AG08395 (cell line): ENCODE measurements at places on chromosomes 4 and X.

DNA sequence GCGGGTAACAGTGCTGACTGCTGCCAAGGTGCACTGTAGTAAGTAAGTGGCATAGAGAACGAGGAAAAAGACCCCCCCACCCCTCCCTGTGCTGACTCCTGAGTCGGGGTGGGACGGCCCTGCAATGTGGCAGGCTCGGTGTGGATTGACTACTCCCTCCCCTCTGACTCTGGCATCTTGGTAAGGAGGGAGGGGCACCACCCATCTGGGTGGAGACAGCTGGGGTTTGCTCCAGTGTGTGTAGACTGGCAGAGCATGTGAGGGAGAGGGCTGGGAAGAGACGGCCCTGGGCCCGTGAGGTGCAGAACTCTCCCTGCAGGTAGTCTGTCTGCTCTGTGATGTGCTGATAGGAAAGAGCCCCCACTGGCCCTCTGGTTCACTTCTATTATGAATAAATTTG lies 31.0 kb downstream of the NSG1 start:
- DNase-seq = no peak

DNA sequence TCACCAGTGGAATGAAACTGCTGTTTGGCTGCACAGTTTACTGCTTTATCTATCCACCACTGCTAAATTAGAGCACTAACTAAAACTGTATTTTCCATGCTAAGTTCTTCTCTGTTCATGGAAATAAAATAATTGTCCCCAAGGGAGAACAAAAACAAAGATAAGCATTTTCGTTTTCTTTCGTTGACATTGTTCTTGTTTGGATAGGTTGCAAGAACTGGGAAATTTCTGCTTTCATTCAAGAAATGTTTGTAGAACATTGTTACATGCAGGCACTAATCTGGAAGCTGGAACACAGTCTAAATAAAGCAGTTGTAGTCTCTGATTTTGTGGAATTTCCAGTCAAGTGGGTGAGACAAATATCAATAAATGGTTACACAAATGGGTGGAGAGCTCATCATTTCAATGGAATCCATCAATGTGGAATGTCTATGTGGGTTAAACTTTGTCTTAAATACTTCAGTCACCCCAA lies 5.8 kb upstream of the CXCL8 start:
- DNase-seq = peak; percentile 20

- DNase-seq = no peak
These were observed 645.5 kb downstream of the ANKRD50 start for GRCh38 chr4:124067046-124067445.

- DNase-seq = no peak
These were observed 321.3 kb downstream of the RAB28 start for GRCh38 chr4:13162886-13163285.

GRCh38 chr4:27084685-27085361 lies 224.2 kb downstream of the STIM2 start:
- DNase-seq = peak; percentile 13

GRCh38 chrX:46620505-46620904 lies 46.9 kb downstream of the CHST7 start:
- DNase-seq = no peak

DNA sequence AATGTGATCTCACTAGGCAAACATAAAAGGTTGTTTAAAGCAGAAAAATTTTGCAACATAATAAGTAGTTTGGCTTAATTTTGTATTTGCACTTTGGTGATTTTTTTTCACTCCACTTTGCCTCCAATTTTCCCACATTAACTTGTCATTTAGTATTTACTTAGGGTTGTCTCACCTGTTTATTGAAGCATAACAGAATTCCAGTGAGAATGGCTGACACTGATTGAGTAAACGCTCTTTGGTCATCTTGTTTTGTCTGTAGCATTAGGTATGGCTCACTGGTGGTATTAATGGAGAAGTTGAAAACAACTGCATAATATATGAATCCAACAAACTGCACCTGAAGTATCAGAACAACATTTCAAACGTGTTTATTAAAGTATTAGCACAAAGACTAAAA lies 799.5 kb upstream of the ADGRL3 start:
- DNase-seq = no peak

DNA sequence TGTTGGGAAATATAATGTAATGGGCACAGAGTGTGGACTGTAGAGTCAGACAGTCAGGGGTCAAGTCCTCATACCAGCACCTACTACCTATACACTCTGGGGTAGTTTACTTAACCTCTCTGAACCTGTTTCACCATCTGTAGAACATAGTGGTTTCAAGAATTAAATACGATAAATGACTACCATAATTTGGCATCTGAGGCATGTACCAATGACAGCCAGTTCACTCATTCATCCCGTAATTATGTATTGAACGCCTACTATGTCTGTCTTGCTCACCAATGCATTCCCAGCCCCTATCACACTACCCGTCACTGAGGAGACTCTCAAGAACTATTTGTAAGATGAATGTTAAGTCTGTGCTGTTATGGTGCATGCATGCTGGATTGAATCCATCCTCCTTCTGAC lies 2.0 kb upstream of the FGB start:
- no peak for DNase-seq

DNA sequence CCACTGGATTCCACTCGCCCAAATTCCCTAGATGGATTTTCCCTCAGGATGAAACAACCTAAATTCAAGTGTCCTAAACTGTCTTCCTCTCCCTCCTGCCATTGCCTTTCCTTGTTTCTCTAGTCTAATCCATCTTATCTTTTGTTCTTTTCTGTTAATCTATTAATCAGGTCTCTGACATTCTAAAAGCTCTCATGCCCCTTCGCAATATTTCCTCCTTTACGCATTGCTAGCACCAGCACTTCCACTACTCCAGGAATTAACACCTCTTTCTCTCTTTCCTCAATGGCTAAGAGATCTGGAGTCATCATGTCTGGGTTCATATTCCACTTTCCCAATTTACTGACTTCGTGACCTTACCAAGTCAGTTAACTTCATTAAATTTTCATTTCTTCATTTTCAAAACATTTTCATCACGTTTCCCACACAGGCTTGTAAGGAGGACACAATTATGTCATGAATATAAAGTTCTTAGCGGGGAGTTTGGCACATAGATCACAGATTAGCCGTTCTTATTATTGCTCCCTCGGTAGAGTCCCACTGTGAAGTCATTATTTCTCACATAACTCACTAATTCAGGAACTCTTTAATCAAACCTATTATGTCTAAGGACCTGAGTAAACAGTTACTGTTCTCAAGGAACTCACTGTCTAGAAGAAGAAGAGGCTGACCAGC lies 45.3 kb downstream of the FAT4 start:
- DNase-seq = no peak

DNA sequence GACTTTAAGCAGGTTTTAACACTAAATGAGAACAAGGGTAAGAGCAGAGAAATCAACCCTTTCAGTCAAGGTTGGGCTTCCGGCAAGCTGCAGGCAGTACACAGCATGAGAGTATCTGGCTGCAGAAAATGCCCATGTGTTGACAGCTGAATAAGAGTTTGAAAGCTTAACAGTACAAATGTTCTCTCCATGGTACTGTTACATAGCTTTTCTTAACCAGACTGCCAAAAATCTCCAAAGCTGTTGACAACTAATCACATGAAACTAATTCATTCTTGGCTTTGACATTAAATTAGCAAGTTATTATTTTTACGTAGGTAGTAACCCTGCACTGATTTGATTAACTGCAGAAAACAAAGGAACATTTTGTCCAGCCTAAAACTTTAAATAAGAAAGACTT lies 153.5 kb downstream of the SLC10A7 start:
- DNase-seq = no peak

GRCh38 chrX:27463187-27463586 lies at the start of gene PPP4R3C:
TSS of gene PPP4R3C (minus strand) at chrX:27463341. CDS start at chrX:27463296, 45 bp downstream.
- no peak for DNase-seq

DNA sequence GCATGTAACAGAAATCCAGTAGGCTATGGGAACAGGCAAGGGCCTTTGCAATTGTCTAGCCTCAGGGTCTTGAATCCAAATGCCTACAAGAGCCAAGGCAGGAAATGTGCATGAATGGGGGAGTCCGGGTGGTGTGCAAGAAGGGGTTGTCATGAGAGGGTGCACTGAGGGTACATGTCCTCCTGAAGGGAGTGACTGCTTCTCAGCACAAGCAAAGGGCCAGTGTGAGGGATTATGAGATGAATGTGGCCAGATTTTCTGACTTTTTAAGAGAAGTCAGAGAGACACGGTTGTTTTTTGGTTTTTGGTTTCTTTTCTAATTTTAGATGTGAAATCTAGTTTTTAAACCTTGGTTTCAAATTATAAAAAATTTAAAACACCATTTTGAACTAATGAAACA lies 76.5 kb upstream of the LSM6 start:
- DNase-seq = no peak

DNA sequence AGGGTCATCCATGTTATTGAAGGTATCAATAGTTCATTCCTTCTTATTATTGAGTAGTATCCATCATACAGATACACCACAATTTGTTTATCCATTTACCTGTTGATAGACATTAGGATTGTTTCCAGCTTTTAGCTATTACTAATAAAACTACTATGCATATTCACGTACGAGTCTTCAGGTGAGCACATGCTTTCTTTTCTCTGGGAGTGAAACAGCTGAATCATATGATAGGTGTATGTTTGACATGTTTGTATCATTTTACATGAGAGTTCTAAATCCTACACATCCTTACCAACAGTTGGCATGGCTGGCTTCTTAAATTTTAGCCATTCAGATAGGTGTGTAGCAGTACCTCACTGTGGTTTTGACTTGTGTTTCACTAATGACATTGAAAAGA lies 556.6 kb upstream of the DIPK2B start:
- DNase-seq = no peak

GRCh38 chr4:1967512-1968149 lies 41.1 kb downstream of the NELFA start:
- DNase-seq = no peak

DNA sequence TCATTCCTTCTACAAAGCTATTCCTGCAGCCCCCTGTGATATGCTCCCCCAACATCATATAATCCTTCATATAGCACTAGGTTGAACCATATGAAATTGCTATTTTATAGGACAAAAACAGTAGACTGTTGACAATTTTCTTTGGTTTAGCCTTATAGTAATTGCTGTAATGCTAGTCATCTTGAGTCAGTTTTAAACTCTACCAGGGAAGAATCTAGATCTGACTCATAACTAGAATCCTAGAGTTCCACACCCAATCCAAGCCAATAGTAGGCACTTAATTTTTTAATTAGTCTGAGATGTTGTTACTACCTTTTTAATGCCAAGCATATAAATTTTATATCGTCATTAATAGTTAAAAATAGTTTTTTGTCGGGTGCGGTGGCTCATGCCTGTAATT lies 136.8 kb downstream of the CHRNA9 start:
- DNase-seq = peak; percentile 66

DNA sequence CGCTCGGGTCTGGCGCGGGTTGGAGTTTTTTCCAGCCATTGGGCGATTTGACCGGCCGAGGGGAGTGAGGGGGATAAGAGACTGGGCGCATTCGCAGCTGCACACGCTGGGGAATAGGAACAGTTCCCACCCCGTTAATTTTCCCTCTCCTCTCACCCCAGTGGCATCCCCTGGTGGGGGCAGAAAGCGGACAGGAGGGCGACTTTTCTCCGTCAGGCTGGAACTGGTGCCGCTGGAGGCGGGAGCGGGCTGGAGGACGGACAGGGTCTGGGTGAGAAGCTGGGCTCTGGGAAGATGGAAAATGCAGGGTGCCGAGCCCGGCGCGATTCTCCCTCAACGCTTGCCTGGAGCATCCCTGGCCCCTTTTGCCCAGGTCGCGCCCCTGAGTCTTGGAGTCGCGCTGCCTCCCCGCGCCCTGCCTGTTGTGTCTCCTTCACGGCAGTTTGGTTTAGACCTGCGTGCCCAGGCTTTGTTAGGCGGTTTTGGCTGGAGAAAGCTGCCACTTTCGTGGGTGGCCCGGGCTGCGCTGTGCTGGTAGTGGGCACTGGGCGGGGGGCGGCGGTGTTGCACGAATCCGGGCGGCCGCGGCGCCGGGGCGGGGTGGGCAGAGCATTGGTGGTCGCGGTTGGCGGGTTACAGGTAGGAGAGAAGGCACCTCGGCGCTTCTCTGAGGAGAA lies 2.0 kb downstream of the ADGRL3 start:
- no peak for DNase-seq

GRCh38 chrX:26783512-26784225 lies 567.7 kb downstream of the MAGEB5 start:
- DNase-seq = no peak

GRCh38 chrX:44596277-44596676 lies 53.6 kb upstream of the FUNDC1 start:
- no peak for DNase-seq

DNA sequence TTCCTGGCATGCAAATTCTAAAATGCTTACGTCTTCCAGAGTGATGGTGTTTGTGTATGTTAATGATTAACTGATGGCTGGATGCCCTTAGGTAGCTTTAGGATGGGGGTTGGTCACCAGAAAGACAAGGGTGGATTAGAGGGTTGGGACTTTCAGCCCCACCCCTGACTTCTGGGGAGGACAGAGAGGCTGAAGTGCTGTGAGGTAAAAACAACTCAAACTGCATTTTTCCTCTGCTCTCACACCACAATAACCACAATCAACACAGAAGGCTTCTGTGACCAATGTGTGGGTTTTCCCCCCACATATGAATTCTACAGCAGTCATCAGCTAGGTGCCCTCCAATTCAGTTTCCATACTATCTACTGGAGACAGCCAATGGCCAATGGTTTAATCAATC lies 18.7 kb upstream of the DDIT4L start:
- DNase-seq = no peak

GRCh38 chr4:165332502-165332901 lies 5.0 kb downstream of the MSMO1 start:
- DNase-seq = no peak

DNA sequence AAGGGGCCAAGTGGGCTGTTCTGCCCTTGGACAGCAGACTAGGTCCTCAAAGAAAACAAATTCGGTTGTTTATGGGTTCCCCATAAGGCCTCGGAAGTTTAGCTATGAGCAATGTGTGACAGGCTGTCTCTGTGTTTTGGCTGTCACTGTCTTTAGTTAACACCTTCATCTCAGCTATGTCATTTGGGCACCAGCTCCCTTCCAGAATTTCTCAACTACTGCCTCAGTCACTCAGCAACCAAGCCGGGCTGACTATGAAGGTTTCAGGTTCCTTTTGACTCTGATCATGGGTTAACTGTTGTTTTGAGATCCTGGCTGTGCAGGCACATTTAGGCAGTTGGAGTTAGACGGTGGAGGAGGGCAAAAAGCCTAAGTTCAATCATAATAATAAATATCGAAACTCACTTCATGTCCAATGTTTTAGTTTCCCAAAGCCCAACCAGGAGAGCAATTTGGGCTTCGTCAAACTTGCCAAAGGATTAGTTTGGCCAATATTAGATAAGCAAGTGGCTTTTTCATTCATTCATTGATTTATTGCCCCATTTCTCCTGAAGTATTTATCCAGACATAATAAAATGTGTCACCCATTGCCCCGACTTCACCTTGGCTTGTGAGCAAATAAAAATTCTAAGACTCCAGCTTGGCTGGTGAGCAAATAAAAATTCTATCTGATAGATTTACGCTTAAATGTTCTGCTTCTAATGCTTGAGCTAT lies 9.1 kb upstream of the PAGE1 start:
- no peak for DNase-seq
